Body of pancreas (tissue), 4 donors: ENCODE measurements at places on chromosomes 3 and 15.

GRCh38 chr15:92580521-92580920 lies 75.1 kb downstream of the FAM174B start:
- DNase-seq, result no peak

- DNase-seq, result no peak
Measured at GRCh38 chr3:156685752-156686151, 11.4 kb downstream of the TIPARP start.

- DNase-seq, result no peak
Measured at GRCh38 chr15:47339800-47340570, 377.3 kb upstream of the SEMA6D start.

- DNase-seq, result no peak
Measured at GRCh38 chr15:89429023-89429422, 67.4 kb downstream of the RHCG start.

GRCh38 chr3:70488816-70489215 lies 176.4 kb upstream of the MDFIC2 start:
- DNase-seq, result no peak

DNA sequence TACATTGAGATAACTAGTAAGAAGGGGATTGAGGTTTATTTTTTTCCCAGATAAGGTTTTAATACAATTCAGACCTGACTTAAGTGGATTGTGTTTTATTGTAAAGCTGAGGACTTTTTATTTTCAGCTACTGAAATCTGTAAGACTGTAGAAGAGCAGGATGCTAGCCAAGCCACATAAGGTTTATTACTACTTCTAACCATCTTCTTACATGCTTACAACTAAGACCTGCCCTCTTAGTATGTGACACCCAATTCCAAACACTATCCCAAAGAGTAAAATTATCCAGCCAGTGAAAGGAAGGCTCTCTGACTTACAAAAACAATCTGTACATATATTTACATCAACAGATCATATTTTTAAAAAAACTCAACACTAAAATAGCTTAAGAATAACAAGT lies 564.5 kb upstream of the NAALADL2 start:
- no peak for DNase-seq

DNA sequence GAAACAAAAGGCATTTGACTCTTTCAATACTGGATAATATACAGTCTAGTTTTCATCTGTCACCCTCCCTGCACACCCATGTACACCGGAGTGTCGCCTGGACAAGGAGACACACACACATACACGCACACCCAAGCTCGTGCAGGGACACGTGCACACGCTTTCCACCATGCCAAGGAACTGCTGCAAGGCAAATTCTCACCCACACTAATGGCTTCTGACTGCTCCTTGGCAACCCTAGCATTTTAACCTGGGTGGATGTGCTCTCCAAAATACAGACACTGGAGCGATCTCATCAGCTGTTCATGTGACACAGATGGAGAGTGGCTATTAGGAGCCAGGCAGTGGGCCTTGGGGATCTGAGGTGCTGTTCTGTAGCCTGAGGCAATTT lies 61.6 kb downstream of the MEIS2 start:
- DNase-seq, result no peak
